ENCODE measurements at places on chromosomes 6 and 20.

DNA sequence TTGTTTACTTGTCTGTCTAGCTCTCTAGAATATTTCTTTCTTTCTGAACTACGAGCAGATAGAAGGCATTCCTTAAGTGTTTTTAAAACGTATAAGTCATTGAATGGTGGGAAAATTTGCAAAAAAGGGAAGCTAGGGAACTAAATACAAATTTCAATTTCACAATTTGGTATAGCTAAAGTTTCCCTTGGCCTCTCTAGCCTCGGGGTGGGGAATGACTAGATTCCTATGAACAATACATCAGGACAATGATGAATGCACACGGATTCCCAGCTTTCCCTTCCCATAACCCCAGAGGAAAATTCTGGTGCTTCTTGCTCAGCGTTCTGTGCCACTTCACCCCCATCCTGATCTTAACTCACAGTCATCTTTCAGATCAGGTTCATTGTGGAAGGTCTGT lies 113.3 kb upstream of the ASF1A start:
- DNase-seq: no peak
- no peaks in the 10 kb centered on the region for H3K27me3 ChIP-seq
- H3K4me1 ChIP-seq: 0 out of 2 replicates have a peak, but pooled peaks cover 5% of the 10 kb centered on the region
- H3K27ac ChIP-seq: no peak overlapping the region
- no peaks in the 10 kb centered on the region for H3K36me3 ChIP-seq

DNA sequence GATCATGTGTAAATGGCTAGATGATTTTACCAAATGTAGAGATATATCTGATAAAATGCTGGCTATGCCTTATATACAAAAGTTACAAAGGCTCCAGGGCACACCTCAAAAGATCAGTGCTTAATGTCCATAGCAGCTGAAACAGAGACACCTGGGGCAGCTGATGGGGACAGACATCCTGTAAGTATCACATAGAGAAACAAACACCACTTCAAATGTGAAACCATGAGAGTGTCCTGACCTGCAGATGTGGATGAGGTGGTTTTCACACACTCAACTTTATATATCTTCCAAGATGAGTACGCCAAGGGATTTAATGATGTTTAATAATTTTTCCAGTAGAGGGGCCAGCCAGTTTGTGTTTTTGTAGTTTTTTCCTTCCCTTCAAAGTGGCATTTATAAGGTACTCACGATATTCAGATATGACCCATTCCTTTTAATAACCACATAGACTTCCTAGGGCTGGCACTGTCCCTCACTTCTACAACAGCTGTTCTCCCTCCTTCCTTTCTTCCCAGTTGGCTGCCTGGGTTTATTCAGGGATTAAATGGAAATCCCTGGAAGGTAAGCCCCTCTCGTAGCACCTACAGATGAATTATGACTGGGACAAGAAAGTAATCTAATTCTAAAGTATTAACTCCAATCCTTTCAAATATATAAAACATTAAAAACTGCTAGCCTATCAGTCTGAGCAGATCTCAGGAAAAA lies 50.3 kb upstream of the MCM9 start:
- no peak overlapping the region for H3K4me3 ChIP-seq
- H3K27ac ChIP-seq: no peak overlapping the region
- DNase-seq: peak; percentile 45

DNA sequence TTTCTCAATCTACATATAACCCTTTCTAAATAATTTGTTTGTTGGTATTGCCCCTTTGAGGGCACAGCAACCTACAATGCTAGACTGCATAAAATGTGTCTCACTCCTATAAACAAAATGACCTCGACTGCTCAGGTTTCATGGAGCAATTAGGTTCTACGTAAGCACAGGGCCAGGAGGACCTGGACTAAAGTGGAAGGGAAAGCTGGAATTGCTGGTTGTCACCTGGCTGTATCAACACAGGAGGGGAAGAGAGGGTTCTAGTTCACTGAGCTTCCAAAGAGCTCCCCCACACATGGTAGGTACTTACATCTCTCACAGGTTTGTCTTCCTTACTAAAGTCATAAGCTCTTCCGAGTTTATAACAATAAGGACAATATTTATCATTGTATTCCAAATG lies 51.0 kb downstream of the NCOA6 start:
- H3K36me3 ChIP-seq: no peaks in the 10 kb centered on the region
- no peaks in the 10 kb centered on the region for H3K27me3 ChIP-seq
- no peak overlapping the region for H3K27ac ChIP-seq
- DNase-seq: no peak

GRCh38 chr6:43739642-43740091 lies 30.3 kb upstream of the VEGFA start:
- H3K36me3 ChIP-seq: no peaks in the 10 kb centered on the region
- DNase-seq: no peak
- H3K27ac ChIP-seq: no peak overlapping the region
- peaks cover 2% of the 10 kb centered on the region for H3K4me1 ChIP-seq
- no peaks in the 10 kb centered on the region for H3K27me3 ChIP-seq

- no peak overlapping the region for H3K4me3 ChIP-seq
- no peaks in the 10 kb centered on the region for H3K27me3 ChIP-seq
- H3K27ac ChIP-seq: no peak overlapping the region
- no peaks in the 10 kb centered on the region for H3K4me1 ChIP-seq
- H3K36me3 ChIP-seq: no peaks in the 10 kb centered on the region
Observed at GRCh38 chr6:153015094-153015640, 12.7 kb upstream of the MTRF1L start.

DNA sequence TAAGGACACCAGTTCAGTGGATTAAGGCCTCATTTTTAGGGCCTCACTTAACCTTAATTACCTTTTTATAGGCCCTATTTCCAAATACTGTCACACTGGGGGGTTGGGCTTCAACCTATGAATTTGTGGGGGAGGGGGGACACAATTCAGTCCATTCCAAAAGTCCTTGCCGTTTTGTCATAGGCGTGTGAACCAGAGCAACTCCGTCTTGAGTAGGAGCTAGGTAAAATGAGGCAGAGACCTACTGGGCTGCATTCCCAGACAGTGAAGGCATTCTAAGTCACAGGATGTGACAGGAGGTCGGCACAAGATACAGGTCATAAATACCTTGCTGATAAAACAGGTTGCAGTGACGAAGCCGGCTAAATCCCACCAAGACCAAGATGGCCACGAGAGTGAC lies 113.5 kb upstream of the SNX9 start:
- H3K36me3 ChIP-seq: no peaks in the 10 kb centered on the region
- H3K4me1 ChIP-seq: peaks cover 10% of the 10 kb centered on the region
- H3K4me3 ChIP-seq: no peak overlapping the region
- H3K27ac ChIP-seq: no peak overlapping the region
- H3K27me3 ChIP-seq: no peaks in the 10 kb centered on the region
- DNase-seq: no peak

DNA sequence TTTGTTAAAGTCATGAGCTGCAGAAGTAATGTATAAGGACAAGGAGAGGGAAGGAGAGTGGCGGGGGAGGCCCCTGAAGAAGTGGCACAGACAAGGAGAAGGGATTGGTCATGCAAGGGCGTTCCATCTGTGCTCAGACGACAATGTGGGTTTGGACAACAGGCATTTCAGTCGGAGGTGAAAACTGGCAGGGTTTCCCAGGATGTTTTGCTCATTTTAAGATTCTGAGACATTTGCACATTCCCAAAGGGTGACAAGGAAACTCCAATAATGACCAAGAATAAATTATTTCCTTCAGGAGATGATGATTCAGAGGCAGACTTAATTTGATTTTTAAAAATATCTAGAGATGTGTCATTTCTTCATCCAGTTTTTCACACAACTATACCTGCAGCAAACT lies 181.8 kb downstream of the HIVEP2 start:
- H3K4me1 ChIP-seq: no peaks in the 10 kb centered on the region
- H3K27me3 ChIP-seq: no peaks in the 10 kb centered on the region
- DNase-seq: no peak
- no peak overlapping the region for H3K4me3 ChIP-seq

GRCh38 chr6:52423971-52424381 lies 3.8 kb downstream of the EFHC1 start:
- H3K4me1 ChIP-seq: peaks cover 19% of the 10 kb centered on the region
- no peaks in the 10 kb centered on the region for H3K27me3 ChIP-seq
- H3K27ac ChIP-seq: no peak overlapping the region
- no peak overlapping the region for H3K4me3 ChIP-seq
- no peak for DNase-seq

DNA sequence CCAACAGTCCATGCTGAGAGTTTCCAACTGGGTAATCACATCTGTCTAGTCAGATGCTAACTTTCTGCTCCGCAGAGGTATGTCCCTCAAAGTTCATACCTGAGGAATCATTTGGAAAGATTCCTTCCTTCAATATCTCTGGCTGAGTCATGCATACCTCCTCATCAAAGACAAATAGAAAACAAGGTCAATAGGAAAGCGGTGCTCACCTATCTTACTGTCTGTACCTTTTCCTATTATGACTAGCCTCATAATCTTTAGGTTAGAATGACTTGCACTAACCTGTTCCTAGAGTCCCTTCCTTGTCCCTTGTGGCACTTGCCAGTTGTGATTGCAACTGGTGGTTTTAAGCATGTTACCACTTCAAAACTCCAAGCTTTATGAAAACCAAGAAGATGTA lies 78.2 kb upstream of the PTPRK start:
- no peak overlapping the region for H3K4me3 ChIP-seq
- no peaks in the 10 kb centered on the region for H3K36me3 ChIP-seq
- H3K27me3 ChIP-seq: no peaks in the 10 kb centered on the region
- DNase-seq: no peak
- H3K27ac ChIP-seq: no peak overlapping the region

GRCh38 chr6:138405816-138406413 lies 1.9 kb downstream of the HEBP2 start:
- H3K36me3 ChIP-seq: no peaks in the 10 kb centered on the region
- DNase-seq: no peak
- no peaks in the 10 kb centered on the region for H3K27me3 ChIP-seq

GRCh38 chr6:83352424-83353061 lies 78.3 kb downstream of the ME1 start:
- no peak overlapping the region for H3K4me3 ChIP-seq
- no peaks in the 10 kb centered on the region for H3K27me3 ChIP-seq
- DNase-seq: no peak
- H3K4me1 ChIP-seq: no peaks in the 10 kb centered on the region

DNA sequence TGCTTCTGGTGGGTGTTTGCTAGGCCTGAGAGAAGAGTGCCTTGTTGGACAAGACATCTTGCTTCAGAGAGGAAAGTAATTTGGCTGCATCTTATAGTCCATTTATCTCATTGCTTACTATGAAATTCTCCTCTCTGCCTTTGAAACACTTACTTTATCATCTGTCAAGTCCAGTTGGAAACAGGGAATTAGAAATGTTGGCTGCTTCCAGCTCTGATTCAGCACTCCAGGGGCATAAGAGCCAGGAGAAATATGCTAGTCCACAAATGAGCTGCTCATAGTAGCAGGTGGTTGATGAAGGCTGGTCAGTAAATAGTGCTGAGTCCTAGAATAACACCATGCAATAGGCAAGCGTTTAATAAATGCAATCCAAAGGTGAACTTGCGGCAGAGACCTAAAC lies 227.1 kb downstream of the SLC35F1 start:
- H3K36me3 ChIP-seq: no peaks in the 10 kb centered on the region
- DNase-seq: no peak
- no peaks in the 10 kb centered on the region for H3K4me1 ChIP-seq
- H3K4me3 ChIP-seq: no peak overlapping the region
- H3K27me3 ChIP-seq: no peaks in the 10 kb centered on the region

DNA sequence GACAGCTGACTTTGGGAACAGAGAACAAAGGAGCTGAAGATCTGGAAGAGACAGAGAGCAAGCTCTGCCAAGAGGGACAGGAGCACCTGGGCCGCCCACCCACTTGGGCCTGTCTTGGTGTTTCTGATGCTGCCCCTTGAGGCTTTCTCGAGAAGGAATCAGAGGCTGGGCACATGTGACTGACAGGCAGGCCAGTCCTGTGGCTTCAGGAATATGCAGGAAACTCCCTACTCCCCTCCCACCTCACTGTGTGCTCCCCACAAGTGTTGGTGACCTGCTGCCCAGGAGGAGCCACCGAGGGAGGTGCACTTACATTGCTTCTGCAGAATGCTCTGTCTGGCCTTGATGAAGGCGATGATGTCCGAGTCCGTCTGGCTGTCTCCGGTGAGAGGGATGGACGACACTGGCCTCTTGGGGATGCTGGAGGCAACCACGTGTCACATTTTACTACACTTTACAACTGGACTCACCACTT lies 20.9 kb upstream of the KCNK16 start:
- no peak for DNase-seq
- H3K27ac ChIP-seq: no peak overlapping the region
- H3K4me3 ChIP-seq: no peak overlapping the region
- no peaks in the 10 kb centered on the region for H3K27me3 ChIP-seq
- H3K36me3 ChIP-seq: no peaks in the 10 kb centered on the region

DNA sequence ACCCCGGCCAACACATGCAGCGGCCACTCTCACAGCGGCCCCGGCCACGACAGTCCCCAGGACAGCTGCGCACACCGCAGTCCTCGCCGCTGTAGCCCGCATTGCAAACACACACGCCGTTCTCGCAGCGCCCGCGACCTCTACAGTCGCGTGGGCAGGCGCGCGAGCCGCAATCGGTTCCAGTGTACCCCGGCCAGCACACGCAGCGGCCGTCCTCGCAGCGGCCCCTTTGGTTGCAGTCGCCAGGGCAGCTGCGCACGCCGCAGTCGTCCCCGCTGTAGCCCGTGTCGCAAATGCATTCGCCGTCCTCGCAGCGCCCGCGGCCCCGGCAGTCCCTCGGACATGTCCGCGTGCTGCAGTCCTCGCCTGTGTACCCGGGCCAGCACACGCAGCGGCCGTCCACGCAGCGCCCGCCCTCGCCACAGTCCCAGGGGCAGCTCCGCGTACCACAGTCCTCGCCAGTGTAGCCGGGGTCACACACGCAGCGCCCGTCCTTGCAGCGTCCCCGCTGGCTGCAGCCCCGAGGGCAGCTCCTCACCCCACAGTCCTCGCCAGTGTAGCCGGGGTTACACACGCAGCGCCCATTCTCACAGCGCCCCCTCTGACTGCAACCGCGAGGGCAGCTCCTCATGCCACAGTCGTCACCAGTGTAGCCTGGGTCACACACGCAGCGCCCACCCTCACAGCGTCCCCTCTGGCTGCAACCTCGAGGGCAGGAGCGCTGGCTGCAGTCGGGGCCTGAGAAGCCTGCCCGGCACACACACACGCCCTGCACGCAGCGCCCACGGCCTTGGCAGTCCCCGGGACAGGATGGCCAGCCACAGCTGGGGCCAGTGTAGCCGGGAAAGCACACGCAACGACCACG lies 12.5 kb downstream of the TNXB start:
- DNase-seq: no peak
- no peak overlapping the region for H3K27ac ChIP-seq
- no peaks in the 10 kb centered on the region for H3K4me1 ChIP-seq

All from MM.1S (cell line).